SK-N-MC (cell line): ENCODE measurements at places on chromosomes 12 and 14.

- DNase-seq: no peak
These were observed 20.1 kb downstream of the TGFB3 start for GRCh38 chr14:75961662-75962061.

- no peak for DNase-seq
These were observed 62.9 kb upstream of the EEA1 start for GRCh38 chr12:92992041-92992440.

DNA sequence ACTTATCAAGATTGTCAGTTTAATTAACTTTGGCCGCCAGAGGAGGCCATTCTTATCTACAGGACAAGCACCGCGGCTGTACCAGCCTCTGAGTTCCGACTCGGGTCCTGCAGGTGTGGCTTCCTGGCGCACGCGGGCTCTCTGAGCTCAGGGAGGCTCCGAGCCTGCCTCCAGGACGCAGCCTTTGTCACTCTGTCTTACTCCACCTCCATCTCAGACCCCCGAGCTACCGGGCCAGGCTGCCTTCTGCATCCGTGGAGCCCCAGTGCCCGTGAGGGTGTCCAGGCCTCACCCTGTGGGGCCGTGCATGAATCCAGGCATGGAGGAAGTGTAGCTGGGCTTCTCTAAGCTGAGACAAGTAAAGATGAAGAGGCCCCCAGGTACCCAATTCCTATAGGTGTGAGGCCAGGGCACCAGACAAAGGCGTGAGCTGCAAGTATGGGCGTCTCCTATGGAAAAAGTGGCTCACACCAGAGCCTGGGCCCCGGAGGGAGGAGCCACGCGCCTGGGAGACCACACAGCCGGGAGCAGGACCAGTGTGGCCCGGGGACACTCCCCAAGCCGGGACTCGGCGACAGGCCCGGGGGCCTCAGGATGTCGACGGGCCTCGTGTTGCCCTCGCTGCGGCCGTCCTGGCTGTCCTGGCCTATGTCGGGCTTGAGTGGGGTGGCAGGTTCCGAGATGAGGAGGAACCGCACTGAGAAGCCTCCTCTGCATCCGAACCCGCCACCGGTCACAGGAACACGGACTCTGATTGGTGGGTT is 42.8 kb downstream of the NOC4L start:
- no peak for DNase-seq

- DNase-seq: no peak
These were observed 39.4 kb upstream of the FUT8 start for GRCh38 chr14:65373016-65373670.

DNA sequence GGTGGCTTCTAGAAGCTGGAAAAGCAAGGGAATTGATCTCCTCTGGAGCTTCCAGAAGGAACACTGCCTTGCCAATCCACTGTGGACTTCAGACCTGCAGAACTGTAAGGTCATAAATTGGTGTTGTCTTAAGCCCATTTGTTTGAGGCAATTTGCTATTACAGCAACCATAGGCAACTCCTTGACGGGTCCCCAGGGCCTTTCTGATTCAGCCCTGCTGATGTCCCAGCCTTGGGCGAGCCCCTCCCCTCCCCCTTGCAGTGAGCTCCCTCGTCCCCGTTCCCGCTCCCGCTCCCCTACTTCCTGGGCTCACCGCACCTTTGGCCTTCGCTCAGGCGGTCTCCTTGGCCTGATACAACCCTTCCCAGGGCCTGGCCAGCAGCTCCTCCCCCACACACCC is 18.9 kb upstream of the DIO3 start:
- DNase-seq: no peak

- peak; percentile 20 for DNase-seq
These were observed 75.2 kb downstream of the NTS start for GRCh38 chr12:85949253-85949652.

GRCh38 chr14:102939820-102940561 is 17.5 kb downstream of the AMN start:
- DNase-seq: no peak

DNA sequence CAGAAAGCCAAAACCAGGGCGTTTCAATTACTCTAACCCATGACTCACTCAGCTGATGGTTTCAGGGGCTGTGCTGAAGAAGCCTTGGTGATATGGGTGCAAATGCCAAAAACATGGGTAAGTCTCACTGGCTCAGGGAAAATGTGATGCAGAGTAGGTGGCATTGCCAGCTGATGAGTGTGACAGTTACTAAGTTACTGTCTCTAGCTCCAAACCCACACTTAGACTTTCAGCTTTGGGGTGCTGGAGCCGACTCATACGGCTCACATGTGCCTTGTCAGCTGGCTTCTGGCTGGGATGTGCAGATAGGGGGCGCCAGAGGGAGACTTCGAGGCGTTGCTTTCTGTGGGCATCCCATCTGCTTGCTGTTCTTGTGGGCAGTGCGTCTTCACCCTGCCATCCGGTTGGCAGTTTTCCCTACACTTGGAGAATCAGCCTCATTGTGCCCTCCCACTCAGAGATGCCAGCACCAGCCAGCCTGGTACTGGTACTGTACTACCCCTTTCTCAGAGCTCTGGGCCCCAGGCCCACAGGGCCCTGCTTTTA is 11.1 kb upstream of the KRT7 start:
- DNase-seq: no peak

DNA sequence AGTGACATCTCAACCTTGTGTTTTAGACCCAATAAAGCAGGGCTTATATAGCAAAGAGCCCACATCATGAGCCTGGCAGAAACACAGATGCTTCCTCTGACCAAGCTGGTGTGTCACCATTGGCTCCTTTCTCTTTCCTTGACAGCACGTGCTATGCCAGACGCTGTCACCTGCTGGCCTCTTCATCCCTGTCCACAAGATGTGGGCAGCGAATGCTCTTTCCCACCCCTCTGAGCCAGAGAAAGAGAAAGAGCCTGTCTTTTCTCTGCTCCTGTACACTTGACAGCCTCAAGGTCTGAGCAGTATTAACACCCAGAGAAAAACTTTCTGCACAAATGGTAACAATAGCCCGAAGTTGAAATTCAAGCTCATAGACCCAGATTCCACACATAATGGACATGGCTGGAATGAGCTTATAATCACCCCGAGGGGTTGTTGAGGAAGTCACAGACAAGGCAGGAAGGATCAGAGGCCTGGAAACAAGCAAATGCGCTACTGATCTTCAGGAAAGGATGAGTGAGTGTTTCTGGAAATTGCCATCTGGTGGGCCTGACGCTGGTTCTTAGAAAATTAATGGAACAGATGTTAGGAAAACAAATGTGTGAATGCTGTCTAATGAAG is 8.9 kb downstream of the TGFB3 start:
- DNase-seq: no peak

DNA sequence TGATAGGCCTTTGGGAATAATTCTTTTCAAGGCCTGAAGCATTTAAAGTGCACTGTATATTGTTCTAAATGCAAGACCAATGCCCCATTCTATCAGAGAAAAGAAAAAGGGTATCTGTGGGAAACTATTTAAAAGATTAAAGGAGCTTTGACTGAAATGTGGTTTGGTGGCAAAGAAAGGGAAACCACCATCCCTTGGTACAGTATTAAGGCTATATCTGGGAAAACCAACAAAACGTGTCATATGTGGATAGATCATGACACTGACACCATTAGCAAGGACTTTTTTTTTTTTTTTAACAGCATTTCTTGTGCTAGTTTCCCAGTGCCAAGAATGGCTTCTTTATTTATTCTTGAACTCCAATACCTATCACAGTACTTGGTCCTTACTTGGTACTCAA is 890.7 kb downstream of the DIO2 start:
- DNase-seq: no peak

- DNase-seq: peak; percentile 98
These were observed 10.1 kb downstream of the LACRT start for GRCh38 chr12:54624315-54625279.

DNA sequence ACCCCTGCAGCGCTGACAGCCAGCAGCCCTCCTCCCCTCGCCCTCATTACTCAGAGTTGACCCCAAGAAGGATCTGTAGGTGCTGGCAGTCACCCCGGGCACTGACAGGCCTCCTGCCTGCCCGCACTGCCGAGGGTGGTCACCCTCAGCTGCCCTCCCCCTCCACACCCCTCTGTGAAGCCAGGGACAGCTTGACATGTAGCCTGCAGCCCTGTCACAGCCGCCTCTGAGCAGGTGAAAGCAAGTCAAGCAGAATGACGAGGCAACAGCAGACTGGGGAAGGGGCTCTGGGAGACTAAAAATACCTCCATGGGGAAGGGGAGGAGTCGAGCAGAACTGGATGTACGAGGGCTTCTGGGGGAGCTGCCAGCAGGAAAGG is 178.1 kb downstream of the DPF3 start:
- no peak for DNase-seq

DNA sequence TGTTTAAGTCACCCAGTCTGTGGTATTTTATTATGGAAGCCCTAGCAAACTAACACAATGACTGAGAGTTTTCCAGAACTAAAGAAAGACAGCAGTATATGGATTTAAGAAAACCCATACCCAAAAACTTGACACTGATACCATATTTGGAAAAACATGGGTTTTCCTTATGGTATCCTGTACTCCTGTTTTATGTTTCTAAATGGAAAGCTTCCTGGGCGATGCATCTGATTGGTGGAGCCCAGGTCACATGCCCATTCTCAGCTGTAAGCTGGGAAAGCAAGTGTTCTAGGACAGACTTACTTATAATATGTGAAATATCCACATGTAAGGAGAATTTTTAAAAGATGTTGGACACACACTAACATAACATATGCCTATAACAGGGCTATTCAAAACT is 4.5 kb upstream of the RNASE4 start:
- DNase-seq: no peak

DNA sequence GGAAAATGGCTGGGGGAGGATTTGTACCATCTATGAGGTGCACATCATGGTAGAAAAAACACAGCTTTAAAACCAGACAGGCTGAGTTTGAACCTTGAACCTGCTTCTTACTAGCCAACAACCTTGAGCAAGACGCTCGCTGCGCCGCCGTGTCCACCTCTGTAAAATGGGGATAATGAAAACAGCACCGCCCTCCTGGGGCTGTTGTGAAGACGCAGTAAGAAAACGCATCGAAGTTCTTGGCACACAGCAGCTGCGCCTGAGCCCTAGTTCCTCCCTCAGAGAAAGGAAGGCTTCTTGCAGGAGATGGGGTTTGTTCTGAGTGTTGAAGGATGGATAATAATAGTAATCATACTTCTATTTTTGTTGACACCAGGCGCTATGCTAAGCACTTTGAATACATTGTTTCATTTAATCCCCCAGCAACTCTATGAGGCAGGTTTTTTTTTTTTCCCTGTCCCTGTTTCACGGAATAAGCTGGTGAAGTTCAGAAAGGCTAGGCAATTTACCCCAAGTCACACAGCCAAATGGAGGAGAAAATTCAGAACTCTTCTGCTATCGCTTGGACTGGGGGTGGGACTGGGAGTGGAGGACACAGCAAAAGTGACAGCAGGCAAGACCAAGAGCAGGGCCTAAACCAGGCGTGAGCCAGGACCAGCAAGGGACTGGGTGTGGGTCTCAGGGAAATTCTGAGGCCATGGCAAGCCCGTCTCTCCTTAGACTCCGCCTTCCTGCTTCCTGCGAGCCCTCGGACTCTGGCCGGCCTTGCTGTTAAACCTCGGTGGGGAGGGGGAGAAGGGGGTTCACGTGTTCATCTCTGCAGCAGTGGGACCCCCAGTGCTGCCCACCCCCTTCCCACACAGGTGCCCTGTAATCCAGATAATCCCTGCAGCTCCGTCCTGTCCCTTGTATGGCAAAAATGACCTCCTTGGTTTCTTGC is 97.5 kb downstream of the LRRC74A start:
- no peak for DNase-seq

- no peak for DNase-seq
These were observed 75.9 kb upstream of the RERGL start for GRCh38 chr12:18165889-18166288.

- DNase-seq: no peak
These were observed 40.8 kb downstream of the GPR65 start for GRCh38 chr14:88045705-88046104.

DNA sequence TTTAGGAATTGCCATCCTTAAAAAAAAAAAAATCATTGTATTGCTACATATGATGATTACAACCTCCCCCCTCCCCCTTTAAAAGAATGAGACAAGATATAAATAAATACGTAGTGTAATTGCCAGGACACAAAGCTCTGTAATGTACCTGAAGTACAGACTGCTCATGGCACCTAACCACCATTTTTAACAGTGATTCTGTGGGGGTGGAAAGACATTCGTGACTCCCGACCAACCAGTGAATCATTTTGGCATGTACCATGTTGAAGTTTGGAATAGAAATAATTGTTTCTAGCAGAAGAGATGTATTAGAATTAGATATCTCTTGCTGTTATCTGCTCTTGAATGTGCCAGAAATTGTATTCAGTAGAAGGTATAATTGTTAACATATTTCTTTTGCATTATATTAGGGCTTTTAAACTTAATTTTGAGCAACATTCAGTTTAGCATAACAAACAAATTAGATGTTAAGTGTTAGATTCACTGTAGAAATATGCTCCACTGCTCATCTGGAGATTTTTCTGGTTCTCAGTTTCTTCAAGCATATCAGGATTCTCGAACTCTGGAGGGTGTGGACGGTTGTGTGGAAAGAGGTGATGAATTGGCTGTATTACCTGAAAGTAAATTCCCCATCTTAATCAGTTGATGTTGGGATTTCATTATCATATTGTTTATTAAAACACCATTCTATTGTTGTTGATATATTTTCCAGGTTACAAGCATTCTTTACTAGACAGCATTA is 31.1 kb downstream of the FRS2 start:
- DNase-seq: no peak

- no peak for DNase-seq
These were observed 54.8 kb downstream of the PPFIBP1 start for GRCh38 chr12:27578689-27579372.

GRCh38 chr12:52023976-52024688 is 17.4 kb downstream of the TAMALIN start:
- no peak for DNase-seq

DNA sequence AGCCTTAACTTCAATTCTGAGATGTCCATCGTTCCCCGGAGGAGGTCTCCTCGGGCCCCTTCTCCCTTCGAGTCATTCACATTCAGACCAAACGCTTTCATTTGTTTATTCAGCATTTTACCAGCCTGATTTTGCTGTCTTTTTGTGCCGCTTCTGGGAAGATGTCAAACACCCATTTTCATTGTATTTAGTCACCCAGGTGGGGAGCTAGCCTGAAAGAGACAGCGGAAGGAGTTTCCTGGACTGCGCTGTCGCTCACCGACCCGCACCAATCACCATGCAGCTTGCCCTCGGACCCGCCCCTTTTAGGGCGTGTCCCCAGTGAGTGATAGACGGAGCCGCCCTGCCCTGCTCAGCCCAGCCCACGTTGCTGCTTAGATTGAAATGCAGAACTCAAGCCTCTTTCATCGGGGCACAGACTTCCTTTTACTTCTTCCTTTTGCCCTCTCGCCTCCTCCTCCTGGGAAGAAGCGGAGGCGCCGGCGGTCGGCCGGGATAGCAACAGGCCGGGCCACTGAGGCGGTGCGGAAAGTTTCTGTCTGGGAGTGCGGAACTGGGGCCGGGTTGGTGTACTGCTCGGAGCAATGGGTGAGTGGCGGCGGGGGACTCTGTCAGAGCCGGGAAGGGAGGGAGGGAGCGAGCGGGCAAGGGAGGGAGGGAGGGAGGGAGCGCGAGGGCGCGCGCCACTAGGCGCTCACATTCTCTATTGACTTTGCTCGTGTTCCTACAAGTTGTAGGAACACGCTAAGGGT is at the start of gene PAX9:
Gene PAX9, plus strand, starts transcription at position 355 of the 752 bp plus-strand sequence. Its CDS starts 230 bp downstream, at position 585.
- peak; percentile 56 for DNase-seq

GRCh38 chr14:29144621-29145020 is 378.0 kb downstream of the FOXG1 start:
- DNase-seq: no peak

GRCh38 chr12:104662908-104663307 is 206.2 kb downstream of the CHST11 start:
- no peak for DNase-seq
